Activated effector memory CD4-positive, alpha-beta T cell treated with Interleukin-2 at 50 U/mL for 16 hours (primary cell): ENCODE measurements at places on chromosomes 3 and 15.

DNA sequence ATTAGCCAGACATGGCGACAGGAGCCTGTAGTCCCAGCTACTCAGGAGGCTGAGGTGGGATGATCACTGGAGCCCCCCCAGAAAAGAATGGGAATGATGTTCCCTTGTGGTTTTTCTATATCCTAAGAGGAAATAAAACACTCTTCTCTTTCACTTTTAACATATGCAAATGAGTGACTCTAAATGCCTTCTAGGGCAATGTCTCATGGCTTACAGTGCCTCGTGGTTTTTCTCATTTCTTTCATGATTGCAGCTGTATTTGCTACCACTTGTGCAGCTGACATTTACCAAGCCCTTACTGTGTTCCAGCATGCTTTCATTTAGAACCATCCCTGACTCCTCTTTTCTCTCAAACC is 26.4 kb downstream of the STOML1 start:
- no peak for DNase-seq

GRCh38 chr15:78763796-78764241 is 47.4 kb downstream of the ADAMTS7 start:
- no peak for DNase-seq

GRCh38 chr3:181302960-181303359 is 313.4 kb upstream of the DNAJC19 start:
- DNase-seq: no peak

- DNase-seq: no peak
Observed at GRCh38 chr3:110149763-110150162, 812.4 kb upstream of the DPPA4 start.

DNA sequence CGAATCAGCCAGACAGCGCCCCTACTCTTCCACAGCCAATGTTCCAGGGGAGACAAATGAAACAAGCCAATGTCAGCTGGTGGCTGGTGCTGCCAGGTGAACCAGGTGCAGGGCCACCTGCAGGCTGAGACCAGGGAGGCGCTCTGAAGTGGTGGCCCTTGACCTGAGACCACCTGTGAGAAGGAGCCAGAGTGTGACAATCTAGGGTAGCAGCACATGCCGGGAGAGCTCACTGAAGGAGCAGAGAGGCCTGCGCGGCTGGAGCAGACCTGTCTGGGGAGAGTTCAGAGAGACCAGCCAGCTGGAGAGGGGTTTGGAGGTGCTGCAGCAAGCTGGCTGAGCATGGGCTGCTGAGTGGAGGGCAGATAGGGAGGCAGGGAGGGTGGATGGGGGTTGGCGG is 693 bp upstream of the STAB1 start:
- no peak for DNase-seq

DNA sequence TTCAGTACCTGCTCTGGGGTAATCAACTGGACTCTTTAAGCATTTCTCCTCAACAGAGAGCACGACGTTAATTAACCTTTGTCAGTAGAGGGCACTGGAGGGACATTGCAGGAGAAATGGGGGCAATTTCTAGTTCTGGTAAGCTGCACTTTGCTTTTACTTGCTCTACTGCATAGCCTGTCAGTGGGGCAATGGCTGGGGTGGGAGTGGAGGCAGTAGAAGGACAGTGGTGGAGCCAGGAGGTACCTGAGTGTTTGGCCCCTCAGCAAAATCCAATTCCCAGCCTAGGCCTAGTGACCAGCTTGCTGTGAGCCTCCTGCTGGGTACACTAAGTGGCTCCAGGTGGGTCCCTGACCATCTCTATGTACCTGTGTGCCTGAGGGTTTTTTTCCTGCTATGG is 18.3 kb upstream of the MED12L start:
- DNase-seq: no peak

- DNase-seq: no peak
Observed at GRCh38 chr15:58419803-58420524, 11.8 kb upstream of the LIPC start.

GRCh38 chr3:55704521-55704920 is 217.4 kb upstream of the WNT5A start:
- DNase-seq: no peak

GRCh38 chr3:128335621-128336296 is 130.9 kb downstream of the DNAJB8 start:
- no peak for DNase-seq
